ENCODE measurements at places on chromosomes 3 and 15. TPM values are rescaled to one million over a fixed set of nuclear protein-coding genes. Genes with fewer than 3 reads are reported as not detected.

ALDH1A3 gene
- 0.80 TPM for total RNA-seq

DNA sequence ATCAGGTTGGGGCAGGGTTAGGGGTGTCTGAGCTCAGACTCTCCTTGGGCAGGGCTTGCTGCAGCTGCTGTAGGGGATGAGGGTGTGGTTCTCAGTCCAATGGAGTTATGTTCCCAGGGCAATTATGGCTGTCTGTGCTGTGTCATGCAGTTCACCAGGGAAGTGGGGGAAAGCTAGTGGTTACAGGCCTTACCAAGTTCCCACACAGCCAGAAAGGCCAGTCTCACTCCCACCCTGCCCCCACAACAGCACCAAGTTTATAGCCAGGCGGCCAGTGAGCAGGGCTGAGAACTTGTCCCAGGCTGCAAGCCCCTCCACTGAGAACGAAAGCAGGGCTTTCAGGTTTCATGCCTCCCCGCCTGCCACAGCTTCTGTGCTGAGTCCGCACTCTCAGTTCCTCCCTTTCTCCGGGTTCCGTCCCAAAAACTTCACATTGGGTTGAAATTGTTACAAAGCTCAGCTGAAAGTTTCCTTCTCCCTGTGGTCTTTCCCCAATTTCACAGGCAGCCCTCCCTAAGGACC is 19.6 kb upstream of the CPOX start:
- no peaks in the 10 kb centered on the region for H3K4me1 ChIP-seq
- no peaks in the 10 kb centered on the region for H3K27me3 ChIP-seq
- H3K4me3 ChIP-seq: no peak overlapping the region

DNA sequence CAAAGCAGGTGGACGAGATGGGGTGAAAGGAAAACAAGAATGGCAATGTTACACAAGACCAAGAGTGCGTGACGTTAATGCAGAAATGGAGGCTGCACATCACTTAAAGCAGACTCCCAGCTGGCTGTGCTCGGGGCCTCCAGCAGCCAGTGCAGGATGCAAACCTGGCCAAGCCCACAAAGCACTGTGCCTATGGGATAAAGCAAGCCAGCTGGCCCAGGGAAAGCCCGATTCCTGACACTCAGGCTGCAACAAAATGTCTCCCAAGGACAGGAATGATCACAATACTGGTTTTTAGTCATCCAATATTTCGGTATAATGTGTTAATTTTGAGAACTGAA is 86.2 kb downstream of the SEC22A start:
- no peaks in the 10 kb centered on the region for H3K36me3 ChIP-seq
- no peaks in the 10 kb centered on the region for H3K27me3 ChIP-seq
- no peak overlapping the region for H3K27ac ChIP-seq
- DNase-seq: no peak

DNA sequence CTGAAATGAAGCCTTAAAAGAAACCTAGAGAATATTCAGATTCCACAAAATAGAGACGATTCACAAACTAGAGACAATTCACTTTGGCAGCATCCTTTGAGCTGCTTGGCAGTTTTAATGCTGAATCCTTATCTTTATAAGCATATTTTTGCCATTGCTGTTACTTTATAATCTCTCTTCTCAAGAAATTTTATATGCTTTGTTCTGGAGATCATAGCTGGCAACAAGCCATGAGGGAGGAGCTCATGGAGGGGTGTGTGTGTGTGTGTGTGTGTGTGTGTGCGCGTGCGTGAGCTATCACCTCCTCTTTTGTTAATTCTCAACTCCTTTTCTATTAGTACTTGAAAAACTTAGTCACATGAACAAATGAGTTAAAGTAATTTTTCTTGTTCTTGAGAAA is 495.0 kb upstream of the RGMA start:
- no peak overlapping the region for H3K4me3 ChIP-seq
- no peak for DNase-seq
- no peaks in the 10 kb centered on the region for H3K27me3 ChIP-seq
- no peaks in the 10 kb centered on the region for H3K36me3 ChIP-seq

DNA sequence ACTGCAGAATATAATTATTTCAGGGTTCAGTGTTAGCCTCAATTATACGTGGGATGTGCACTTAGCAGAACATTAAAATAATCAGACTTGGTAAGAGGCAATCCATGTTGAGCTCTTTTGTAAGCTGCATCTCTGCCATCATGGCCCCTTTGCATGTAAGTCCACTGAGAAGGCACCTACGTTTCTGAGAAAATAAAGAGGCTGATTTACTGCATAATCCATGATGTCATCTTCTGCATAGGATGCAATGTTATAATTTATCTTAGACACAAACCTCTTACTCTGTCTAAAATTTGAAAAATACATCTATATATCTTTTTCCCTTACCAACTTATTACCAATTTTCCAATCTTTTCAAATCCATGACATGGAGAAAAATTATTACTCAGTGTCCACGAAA is 1294.7 kb downstream of the ZPLD1 start:
- no peaks in the 10 kb centered on the region for H3K36me3 ChIP-seq
- H3K27me3 ChIP-seq: no peaks in the 10 kb centered on the region
- no peaks in the 10 kb centered on the region for H3K4me1 ChIP-seq
- no peak for DNase-seq
- H3K4me3 ChIP-seq: no peak overlapping the region

BFSP2 gene
- not detected for total RNA-seq

SAMD7 gene
- total RNA-seq: not detected

GRCh38 chr15:72034351-72034750 is 83.6 kb downstream of the MYO9A start:
- H3K4me3 ChIP-seq: no peak overlapping the region
- no peaks in the 10 kb centered on the region for H3K4me1 ChIP-seq
- H3K27ac ChIP-seq: no peak overlapping the region
- DNase-seq: no peak

GRCh38 chr3:152199102-152199840 is 69.5 kb upstream of the MBNL1 start:
- no peak for DNase-seq
- no peaks in the 10 kb centered on the region for H3K36me3 ChIP-seq
- H3K4me1 ChIP-seq: no peaks in the 10 kb centered on the region
- no peak overlapping the region for H3K27ac ChIP-seq

DNA sequence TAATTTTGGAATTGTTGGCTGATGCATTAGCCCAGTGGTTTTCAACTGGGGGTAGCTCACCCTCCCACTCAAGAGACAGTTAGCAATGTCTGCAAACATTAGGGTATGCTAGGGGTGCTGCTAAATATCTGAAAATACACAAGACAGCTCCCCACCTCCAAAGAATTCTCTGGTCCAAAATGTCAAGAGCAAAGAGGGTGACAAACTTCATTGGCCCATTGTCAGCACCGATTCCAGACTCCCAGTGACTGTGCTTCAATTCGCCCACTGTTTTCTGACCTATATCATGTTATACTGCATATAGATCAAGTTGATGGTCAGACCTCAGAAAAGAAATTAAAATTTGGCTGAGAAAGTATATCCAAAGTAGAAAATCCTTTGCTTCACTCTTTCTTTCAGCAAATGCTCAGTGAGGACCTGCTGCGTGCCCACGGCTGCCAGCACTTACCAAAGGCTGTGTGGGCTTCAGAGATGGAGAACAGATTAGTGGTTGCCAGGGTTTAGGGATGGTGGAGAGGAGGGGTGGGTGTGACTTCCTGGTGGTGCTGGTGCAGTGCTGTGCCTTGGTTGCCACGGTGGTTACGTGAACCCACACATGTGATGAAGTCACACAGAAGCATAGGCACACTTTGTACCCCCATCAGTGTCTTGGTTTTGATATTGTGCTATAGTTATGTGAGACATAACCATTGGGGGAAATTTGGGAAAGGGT is 204.0 kb downstream of the PLCL2 start:
- H3K27me3 ChIP-seq: no peaks in the 10 kb centered on the region
- no peak for DNase-seq
- H3K4me1 ChIP-seq: peaks cover 16% of the 10 kb centered on the region
- H3K4me3 ChIP-seq: no peak overlapping the region

CKMT1A gene
- 1.7 TPM for total RNA-seq

DIS3L gene
- total RNA-seq: 37.4 TPM

DNA sequence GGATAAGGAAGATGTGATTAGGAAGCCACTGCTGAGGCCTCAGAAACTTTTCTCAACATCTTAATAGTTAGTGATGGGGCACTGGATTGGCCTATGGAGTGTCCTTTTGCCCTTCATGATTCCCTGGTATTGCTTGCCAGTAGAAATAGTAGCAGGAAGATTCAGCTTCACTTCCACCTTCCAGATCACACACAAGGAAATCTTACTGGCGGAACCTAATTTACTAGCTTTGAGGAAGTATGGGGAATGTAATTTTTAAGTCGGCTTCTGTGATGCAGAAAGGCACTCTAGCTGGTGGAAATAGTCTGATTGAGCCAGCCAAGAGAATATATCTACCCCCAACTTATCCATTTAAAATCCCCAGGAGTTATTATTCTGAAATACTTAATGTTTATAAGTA is 46.5 kb downstream of the LPP start:
- H3K27ac ChIP-seq: no peak overlapping the region
- H3K4me1 ChIP-seq: peaks cover 9% of the 10 kb centered on the region
- no peak overlapping the region for H3K4me3 ChIP-seq
- no peak for DNase-seq
- no peaks in the 10 kb centered on the region for H3K27me3 ChIP-seq
- H3K36me3 ChIP-seq: no peaks in the 10 kb centered on the region

GRCh38 chr15:42270996-42271395 is 2.0 kb upstream of the GANC start:
- H3K4me1 ChIP-seq: peaks cover 24% of the 10 kb centered on the region
- H3K27ac ChIP-seq: no peak overlapping the region
- H3K27me3 ChIP-seq: no peaks in the 10 kb centered on the region
- peaks cover 11% of the 10 kb centered on the region for H3K36me3 ChIP-seq

DNA sequence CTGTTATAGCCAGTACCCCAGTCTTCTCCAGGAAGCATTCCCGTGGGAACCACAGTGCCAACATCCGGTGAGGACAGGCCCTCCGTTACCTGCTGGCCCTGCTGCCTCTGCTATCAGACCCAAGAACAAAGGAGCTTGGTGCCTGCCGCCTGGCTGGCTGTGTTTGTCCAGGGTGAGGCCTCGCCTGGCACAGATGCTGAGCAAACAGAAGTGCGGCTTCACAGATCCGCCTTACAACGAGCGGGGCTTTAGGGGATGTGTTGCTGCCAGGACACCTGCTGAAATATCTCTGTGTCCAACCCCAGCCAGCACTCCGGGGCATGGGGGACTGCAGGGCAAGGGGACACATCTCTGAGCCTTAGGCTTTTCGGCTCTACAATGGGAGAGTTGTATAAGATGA is 2.2 kb upstream of the EPHB3 start:
- no peak overlapping the region for H3K4me3 ChIP-seq
- peaks cover 44% of the 10 kb centered on the region for H3K4me1 ChIP-seq
- H3K27ac ChIP-seq: no peak overlapping the region
- H3K36me3 ChIP-seq: no peaks in the 10 kb centered on the region
- H3K27me3 ChIP-seq: peaks cover 64% of the 10 kb centered on the region
- no peak for DNase-seq

C3orf20 gene
- total RNA-seq: not detected

DNA sequence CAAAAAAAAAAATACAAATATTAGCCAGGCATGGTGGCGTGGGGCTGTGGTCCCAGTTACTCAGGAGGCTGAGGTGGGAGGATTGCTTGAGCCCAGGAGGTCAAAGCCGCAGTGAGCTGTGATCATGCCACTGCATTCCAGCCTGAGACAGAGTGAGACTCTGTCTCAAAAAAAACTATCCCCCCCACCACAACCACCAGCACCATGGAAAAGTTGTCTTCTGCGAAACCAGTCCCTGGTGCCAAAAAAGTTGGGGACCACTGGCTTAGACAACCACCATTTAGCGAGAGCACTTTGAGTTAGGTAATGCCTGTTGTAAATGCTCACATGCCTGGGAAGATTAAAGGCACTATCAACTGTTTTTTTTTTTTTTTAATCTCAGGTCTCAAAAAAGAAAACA is 15.4 kb downstream of the ARHGAP31 start:
- H3K4me1 ChIP-seq: peaks cover 15% of the 10 kb centered on the region
- H3K36me3 ChIP-seq: no peaks in the 10 kb centered on the region
- H3K4me3 ChIP-seq: no peak overlapping the region
- H3K27me3 ChIP-seq: peaks cover 46% of the 10 kb centered on the region

GRCh38 chr15:78075490-78076230 is 1.9 kb downstream of the TBC1D2B start:
- H3K4me3 ChIP-seq: peak overlapping the region; percentile 5
- H3K4me1 ChIP-seq: peaks cover 24% of the 10 kb centered on the region
- H3K36me3 ChIP-seq: no peaks in the 10 kb centered on the region
- DNase-seq: peak; percentile 65
- no peak overlapping the region for H3K27ac ChIP-seq
- no peaks in the 10 kb centered on the region for H3K27me3 ChIP-seq

GRCh38 chr3:53516339-53516738 is 21.9 kb downstream of the CACNA1D start:
- H3K4me3 ChIP-seq: no peak overlapping the region
- peaks cover 8% of the 10 kb centered on the region for H3K4me1 ChIP-seq
- H3K27me3 ChIP-seq: no peaks in the 10 kb centered on the region
- no peak for DNase-seq
- no peaks in the 10 kb centered on the region for H3K36me3 ChIP-seq

PIERCE2 gene
- 3.9 TPM for total RNA-seq

- DNase-seq: no peak
- no peak overlapping the region for H3K27ac ChIP-seq
- peak overlapping the region; percentile 60 for H3K4me3 ChIP-seq
- H3K4me1 ChIP-seq: peaks cover 10% of the 10 kb centered on the region
- no peaks in the 10 kb centered on the region for H3K36me3 ChIP-seq
- no peaks in the 10 kb centered on the region for H3K27me3 ChIP-seq
Observed at GRCh38 chr3:57556459-57557084, 498 bp downstream of the PDE12 start.
